ENCODE measurements at places on chromosomes 7 and 10.

- no peak for DNase-seq
Observed at GRCh38 chr10:67977251-67977650, 92.8 kb downstream of the SIRT1 start.

DNA sequence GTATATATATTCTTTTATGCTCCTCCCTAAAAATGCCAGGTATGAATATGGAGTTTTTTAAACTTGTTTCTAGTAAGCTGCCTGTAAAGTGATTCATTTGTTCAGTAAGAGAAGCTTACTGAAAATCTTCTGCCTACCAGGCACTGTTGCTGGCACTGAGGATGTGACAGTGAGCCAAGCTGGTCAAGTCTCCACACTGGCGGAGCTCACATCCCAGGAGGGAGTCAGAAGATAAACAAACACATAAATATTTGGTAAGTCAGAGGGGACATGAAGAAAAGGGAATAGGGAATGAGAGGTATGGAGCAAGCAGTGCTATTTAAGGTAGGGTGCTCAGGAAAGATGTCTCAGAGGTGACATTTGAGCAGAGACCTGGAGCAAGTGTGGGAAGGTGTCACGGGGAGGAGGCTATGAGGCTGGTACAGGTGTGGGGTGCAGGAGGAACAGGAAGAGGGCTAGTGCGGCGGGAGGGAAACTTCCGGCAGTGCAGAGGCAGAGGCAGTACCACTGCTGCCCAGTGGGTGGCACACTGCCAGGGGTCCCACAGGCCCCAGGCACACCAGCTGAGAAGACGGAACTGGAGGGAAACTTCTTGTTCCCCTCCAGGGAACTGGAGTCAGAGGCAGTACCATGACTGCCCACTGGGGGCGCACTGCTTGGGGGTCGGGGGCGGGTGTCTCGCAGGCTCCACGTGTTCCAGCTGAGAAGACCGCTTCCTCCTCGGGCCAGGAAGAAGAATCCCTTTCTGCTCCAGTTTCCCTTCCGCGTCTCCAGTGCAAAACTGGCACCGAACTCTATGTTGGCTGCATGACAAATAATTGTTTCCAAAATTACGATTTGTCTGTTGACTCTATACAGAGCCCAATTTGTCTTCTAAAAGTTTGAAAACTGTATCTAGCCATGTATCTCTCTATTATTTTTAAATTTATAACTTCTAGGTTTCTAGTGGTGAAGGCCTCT lies 161.0 kb downstream of the TEX36 start:
- DNase-seq = peak; percentile 34

DNA sequence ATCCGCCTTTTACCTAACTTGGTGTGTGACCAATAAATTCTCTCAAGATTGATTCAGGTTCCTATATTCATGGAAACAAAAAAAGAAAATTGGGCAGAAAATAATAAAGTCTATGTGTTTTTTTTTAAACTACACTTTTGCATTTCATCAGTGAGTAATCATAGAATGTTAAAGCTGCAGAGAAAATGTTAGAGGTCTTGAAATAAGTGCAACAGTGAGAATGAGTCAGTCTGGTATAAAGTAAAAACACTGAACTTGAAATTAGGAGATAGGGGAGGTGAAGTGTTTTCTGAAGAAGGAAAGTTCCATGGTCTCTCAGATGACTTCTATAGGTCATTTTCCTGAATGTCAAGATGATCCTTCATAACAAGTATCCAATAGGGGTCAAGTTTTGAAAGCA lies 202.6 kb upstream of the NRP1 start:
- no peak for DNase-seq

- DNase-seq = no peak
Observed at GRCh38 chr7:25132430-25132829, 7.4 kb upstream of the CYCS start.

DNA sequence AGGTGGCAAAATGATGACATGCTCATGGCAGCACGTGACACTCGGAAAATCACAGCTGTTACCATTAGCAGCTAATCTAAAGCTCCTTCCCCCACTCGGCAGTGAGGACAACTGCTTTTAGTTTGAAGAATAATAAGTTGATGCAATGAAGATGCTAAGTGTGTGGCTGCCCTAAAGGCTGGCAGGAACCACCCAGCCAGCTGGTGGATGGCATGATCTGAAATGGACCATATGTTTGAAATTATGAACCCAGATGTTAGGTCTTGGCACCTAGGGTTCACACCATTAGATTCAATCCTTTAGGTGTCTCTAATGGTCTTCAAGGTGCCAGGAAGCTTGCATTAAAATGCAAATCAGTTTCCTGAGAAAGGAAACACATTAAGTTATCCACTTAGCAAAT lies 230.1 kb downstream of the WDR11 start:
- no peak for DNase-seq

DNA sequence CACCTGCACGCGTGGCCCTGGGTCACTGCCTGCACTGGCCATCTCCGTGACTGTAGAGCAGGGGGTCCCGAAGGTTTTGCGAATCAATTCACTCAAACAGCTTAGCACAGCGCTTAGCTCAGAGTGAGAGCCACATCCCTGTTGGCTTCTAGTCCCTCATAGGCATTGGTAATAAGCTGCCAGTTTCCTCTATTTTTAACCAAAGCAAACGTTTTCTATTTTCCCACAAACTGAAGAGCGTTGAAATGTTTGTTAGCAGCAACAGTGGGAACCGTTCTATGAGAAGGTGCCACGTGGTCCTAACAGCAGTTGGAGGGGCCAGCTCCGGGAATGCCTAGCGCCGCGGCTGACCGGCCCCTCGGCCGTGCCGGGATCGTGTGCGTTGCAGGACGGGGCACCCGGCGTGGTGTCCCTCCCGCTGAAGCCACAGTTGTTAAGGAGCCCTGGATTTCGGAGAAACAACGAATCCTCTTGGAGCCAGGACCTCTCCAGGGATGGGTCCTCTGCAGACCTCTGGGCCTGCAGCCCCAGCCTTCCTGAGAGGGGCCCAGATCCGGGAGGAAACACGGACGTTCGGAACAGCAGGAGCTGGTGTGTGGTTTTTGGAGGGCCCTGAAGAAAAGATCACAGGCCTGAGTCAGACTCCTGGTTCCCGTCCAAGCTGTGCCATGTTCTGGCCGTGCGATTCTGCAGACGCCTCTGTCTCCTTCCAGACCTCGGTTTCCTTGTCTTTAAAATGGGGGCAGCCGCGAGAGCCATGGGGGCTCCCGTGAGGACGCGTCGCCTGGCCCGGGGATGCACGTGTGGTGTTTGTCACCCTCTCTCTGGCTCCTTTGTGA lies 40.3 kb downstream of the FAM20C start:
- no peak for DNase-seq

DNA sequence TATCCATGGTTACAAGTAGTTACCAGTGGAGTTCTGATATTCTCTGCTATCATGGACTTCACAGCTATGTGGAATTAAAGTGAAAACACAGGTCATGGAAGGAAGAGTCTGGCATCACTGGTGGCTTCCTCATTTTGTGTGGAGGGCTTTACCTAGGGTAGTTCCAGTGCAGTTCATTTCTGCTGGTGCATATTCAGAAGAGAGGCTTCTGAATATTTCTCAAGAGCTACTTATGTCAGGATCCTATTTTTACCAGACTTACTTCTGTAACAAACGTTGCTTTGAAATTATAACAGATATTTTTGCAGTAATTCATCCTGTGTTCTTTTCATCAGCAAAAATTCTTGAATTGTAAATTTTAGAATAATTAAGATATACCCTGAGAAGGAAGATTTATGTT lies 236.5 kb upstream of the NPSR1 start:
- DNase-seq = no peak

DNA sequence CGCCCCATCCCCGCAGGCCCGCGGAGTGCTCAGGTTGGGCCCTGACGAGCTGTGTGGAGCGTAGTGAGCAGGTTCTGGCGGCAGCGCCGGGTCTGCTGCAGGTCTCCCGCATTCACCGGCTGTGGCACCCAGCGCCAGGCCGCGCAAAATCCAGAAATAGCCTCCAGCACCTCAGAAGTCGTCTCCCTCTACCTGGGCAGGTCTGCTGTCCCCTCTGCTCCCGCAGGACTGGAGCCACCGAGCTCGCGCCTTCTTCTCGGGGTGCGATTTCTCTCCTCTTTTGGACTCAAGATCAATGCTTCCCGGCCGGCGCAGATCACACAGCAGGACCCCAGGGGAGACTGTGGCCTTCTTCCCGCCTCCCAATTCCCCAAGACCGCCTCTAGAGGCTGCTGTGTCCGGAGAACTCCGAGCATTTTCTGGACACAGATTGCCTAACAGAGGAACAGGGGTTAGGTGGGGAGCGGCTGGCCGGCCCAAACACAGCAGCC lies 8.4 kb downstream of the TLX1 start:
- DNase-seq = peak; percentile 46

- DNase-seq = no peak
Observed at GRCh38 chr10:44234483-44234875, 150.4 kb downstream of the CXCL12 start.

DNA sequence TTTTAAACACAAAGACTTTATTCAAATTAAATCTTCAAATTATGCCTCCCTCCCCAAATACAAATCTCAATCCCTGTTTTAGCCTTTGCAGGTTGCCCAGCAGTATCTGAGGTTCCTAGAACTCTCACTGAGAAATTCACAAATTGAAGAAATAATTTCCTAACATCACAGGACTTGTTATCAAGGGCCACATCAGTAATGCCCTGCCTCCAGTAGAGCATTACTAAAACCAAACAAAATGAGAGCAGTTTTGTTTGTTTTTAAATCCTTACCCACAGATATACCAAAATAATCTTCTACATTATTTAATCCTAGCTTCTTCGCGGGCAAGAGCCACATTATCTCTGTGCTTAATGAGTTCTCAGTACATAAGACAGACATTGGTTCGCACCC lies 152.2 kb downstream of the SGMS1 start:
- DNase-seq = no peak

- no peak for DNase-seq
Observed at GRCh38 chr7:73823873-73824592, 6.8 kb upstream of the CLDN4 start.

DNA sequence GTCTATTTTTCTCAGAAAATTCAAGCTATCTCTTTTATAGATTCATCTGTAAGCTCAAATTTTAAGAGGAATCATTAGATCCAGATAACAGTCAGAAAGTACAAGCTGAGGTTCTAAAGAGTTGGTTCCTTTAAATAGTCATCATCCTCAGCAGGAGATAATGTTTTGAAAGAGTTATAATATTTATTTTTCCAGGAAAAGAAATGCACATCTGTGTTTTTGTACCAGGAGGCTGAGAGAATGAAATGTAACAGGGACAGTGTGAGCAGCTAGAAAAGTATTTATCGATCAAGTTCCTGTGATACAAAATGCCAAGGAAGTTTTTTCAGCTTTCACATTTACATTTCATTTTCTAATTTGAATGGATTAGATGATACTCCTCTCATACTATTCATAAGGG lies 120.2 kb upstream of the LRRTM3 start:
- no peak for DNase-seq

DNA sequence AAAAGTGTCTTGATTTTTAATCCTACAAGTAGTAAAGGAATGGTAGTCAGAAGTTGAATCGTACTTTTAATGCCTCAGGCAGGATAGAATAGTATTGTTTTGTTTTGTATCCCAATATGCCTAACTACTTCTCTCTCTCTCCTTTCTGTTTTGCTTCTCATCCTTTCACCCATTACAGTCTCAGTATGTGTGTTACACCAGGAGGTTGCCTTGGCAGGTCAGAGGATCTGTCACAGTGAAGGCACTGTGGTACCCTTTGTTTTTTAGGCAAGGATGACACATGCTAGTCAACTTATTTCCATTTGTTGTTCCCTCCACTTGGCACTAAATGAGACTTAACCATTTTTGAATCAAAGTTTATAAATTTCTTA lies 94.4 kb downstream of the MAPK8 start:
- no peak for DNase-seq

DNA sequence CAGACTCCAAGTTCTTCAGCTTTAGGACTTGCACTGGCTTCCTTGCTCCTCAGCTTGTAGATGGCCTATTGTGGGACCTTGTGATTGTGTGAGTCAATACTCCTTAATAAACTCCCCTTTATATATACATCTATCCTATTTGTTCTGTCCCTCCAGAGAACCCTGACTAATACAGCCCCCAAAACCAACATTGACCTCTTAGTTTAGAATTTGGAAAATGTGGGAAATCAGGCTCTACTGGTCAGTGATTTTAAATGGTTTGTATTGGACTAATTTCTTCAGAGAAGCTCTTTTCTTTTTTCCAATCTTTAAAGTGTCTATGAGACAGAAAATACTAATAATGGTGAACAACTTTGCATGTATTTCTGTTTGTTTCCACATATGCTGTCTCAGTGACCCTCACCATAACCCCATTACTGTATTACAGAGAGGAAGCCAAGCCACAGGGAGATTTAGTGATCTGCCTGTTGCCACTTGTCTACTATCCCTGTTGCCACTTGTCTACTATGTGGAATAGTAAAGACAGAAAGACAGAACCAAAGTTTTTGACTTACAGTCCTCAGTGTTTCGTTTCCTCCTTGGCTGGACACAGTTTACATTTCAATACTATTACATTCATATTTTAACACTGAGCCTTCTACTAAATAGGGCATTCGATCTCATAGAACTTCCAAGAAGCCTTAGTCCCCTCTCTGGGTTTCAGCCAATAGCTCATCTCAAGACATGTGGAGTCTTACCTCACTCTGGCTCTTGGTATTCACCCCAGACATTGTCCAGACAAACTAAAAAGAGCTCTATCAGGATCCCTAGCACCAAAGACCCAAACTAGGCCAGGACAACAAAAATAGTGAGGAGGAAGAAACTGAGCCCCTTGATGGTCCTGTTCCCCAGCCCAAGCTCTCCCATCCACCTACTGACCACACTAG lies 121.0 kb downstream of the AKR1D1 start:
- no peak for DNase-seq

DNA sequence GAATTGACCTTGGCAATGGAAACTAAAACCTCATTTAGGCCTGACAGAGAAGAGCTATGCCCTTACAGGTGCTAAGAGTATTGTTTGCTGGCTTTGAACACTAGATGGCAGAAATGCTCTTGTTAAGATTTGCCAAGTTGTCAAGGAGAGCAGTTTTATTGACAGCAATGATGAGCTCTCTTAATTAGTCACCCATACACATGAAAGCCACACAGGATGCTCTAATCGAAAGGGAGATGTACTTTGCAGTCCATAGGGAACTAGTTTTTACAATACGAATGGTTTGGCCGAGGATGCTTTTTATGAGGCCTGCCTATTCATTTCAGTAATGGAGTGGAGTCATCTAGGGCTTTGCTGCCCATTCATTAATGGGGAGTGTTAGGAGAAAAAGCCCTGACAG lies 45.4 kb upstream of the MBL2 start:
- DNase-seq = no peak

GRCh38 chr10:94137747-94138146 lies 144.0 kb downstream of the PLCE1 start:
- no peak for DNase-seq

GRCh38 chr10:103490986-103491314 lies 2.6 kb upstream of the NEURL1 start:
- DNase-seq = no peak

DNA sequence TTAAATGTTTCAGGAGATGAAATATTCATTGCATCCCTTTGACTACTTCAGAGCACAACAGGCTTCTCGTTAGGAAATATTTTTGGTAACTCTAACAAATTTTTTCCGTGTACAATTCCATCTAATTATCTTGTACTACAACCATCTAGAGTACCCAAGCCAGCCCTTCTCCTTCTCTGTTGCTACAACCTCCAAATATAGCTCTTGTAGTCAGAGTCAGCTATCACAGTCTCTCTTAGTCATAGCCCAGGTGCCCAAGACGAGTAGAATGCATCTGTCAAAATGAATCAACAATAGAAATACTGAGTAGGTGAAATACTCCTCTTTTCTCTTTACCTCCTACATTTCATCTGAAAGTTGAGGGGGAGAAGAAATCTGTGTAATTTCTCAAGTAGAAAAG lies 74.0 kb downstream of the INHBA start:
- no peak for DNase-seq

GRCh38 chr7:75995996-75996395 lies 1.6 kb upstream of the TMEM120A start:
- DNase-seq = no peak

GRCh38 chr7:122902751-122903495 lies 16.7 kb upstream of the CADPS2 start:
- DNase-seq = no peak

Measured in activated T-cell treated with anti-CD3 and anti-CD28 coated beads, Interleukin-2, amount 50 U/mL, for 24 hours (primary cell).